ENCODE measurements at places on chromosomes 1 and 21.

GRCh38 chr1:203089651-203090045 lies 3.8 kb upstream of the MYOG start:
- DNase-seq: no peak

DNA sequence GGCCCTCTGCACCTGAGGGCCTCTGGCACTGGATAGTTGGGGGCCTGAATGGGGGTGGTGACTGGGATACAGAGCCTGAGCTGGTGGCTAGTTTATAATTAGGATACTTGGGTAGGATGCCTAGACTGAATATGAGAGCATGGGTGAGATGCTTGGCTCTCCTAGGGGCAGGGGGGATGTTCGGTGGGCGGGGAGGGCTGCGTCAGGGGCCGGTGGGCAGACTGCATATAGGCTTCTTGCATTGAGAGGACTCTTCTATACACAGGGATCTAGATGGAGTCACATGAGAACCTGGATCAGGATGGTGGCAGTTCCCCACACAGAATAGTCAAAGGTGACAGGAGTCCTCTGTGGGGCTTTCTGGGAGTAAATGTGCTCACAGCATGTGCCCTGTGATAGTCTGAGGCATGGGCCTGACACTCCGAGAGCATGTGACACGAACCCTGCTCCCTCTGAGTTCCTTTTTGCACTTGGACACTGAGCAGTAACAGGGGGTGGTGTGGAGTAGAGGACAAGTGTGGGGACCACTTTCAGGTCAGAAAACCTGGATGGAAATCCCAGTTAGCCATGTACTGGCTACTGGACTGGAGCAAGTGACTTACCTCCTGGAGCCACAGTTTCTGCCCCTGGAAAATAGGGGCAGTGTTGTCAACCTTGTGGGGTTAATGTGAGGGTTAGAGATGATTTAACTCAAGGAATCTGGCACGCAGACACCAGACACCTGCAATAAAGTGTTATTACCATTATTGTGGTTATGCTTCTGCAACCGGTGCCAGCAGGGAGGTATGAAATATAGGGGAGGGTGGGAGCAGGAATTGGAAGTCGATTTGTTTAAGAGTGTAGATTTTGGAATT lies 2.2 kb downstream of the MAP7D1 start:
- DNase-seq: no peak

DNA sequence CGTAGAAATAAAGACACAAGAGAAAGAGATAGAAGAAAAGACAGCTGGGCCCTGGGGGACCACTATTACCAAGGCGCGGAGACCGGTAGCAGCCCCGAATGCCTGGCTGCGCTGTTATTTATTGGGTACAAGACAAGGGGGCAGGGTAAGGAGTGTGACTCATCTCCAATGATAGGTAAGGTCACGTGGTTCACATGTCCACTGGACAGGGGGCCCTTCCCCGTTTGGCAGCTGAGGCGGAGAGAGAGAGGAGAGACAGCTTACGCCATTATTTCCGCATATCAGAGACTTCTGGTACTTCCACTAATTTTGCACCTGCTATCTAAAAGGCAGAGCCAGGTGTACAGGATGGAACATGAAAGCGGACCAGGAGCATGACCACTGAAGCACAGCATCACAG lies 4.1 kb upstream of the TPRG1L start:
- no peak for DNase-seq

GRCh38 chr1:22654692-22655091 lies 1.7 kb downstream of the C1QB start:
- no peak for DNase-seq

GRCh38 chr1:51305371-51305823 lies 25.0 kb downstream of the TTC39A start:
- no peak for DNase-seq

- no peak for DNase-seq
Observed at GRCh38 chr21:42030311-42030710, 20.2 kb upstream of the ZBTB21 start.

GRCh38 chr1:231039161-231040018 lies 664 bp downstream of the FAM89A start:
- DNase-seq: no peak

GRCh38 chr1:40476924-40477677 lies at the start of gene ZFP69:
Gene ZFP69 (plus strand): TSS chr1:40477290. CDS start chr1:40479362, 2,072 bp downstream.
- DNase-seq: no peak

DNA sequence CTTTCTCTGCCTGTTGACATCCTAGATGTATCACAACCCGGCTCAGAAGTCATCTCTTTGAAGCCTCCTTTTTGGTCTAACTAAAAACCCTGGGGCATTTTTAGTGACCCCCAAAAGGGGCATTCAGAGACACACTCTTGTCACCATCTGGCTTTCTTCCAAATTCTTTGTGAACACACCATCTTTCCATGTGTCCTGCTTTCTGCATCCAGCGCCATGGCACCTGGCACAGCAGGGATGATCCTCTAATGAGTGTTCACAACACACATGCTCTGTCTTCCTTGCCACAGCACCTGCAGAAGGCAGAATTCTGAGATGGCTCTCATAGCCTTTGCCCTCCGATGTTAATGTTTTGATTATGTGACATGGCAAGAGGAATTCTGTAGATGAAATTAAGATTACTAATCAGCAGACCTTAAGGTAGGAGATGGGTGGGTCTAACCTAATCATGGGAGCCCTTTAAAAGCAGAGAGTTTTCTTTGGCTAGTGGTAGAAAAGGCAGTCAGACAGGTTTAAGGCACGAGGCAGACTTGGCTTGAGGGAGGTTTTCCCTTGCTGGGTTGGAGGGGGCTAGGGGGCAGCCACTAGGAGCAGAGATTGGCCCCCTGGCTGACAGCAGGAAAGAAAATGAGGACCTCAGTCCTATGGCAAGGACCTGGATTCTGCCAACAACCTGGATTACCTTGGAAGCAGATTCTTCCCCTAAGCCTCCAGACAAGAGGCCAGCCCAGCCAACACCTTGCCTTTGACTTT lies 4.9 kb upstream of the TMEM61 start:
- DNase-seq: no peak

- no peak for DNase-seq
Observed at GRCh38 chr1:65289449-65289848, 19.9 kb upstream of the DNAJC6 start.
